ENCODE measurements at places on chromosomes 6 and 20. TPM values are rescaled to one million over a fixed set of nuclear protein-coding genes. Genes with fewer than 3 reads are reported as not detected.

- H3K36me3 ChIP-seq: peaks cover 22% of the 10 kb centered on the region
- H3K27me3 ChIP-seq: no peaks in the 10 kb centered on the region
- peaks cover 9% of the 10 kb centered on the region for H3K4me1 ChIP-seq
- H3K4me3 ChIP-seq: no peak overlapping the region
These were observed 194.4 kb downstream of the TMEM200A start for GRCh38 chr6:130560231-130560630.

DNA sequence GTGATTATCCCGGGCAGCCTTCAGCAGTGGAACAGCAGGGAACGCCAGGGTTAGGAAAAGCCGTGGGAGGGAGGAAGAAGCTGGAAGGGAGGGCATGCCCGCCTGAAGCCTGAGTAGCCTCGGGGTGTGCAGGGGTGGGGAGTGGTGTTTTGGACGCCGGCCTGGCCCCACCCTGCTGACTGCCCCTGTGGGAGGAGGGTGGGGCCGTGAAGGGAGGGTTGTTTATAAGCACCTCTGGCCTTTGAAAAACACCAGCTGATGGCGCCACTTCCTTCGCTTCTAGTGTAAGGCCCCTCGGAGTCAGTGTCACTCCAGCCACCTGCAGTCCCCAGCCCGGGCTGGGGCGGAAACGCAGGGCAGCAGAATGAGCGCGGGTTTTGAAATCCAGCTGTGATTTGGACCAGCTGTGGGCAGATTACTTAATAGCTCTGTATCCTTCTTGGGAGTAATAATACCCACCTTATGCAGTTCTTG lies 52.8 kb upstream of the BMP6 start:
- no peak overlapping the region for H3K4me3 ChIP-seq
- H3K36me3 ChIP-seq: no peaks in the 10 kb centered on the region
- no peak overlapping the region for H3K27ac ChIP-seq
- H3K4me1 ChIP-seq: no peaks in the 10 kb centered on the region
- DNase-seq: no peak
- peaks cover 6% of the 10 kb centered on the region for H3K27me3 ChIP-seq

GRCh38 chr6:107185391-107185970 lies 70.2 kb upstream of the BEND3 start:
- no peaks in the 10 kb centered on the region for H3K36me3 ChIP-seq
- H3K27ac ChIP-seq: no peak overlapping the region
- H3K27me3 ChIP-seq: no peaks in the 10 kb centered on the region
- no peak overlapping the region for H3K4me3 ChIP-seq

DNA sequence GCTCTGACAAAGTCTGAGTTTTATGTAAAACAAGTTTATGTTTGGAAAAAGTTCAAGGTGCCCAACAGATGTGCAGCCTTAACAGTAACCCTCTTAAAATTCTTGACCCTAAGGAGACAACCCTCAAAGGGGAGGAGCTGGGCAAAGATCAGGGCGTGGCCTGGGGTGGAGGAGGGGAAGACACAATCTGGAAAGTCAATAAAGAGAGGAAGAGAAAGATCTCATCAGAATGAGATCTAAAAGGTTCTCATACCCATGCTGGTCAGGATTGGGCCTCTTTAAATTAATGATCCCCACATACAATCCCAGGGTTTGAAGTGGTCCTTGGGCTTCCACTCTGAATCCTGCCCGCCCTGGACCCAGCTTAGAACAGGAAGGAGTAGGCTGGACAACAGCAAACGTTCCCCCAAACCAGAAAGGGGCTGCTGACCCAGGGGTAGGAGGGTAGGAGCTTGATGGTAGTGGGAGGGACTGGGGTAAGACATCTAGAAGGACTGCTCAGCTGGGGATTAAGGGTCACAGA lies 33.0 kb downstream of the FOXP4 start:
- no peaks in the 10 kb centered on the region for H3K27me3 ChIP-seq
- H3K4me3 ChIP-seq: no peak overlapping the region
- H3K36me3 ChIP-seq: no peaks in the 10 kb centered on the region
- DNase-seq: no peak
- no peaks in the 10 kb centered on the region for H3K4me1 ChIP-seq
- H3K27ac ChIP-seq: no peak overlapping the region

- H3K27me3 ChIP-seq: no peaks in the 10 kb centered on the region
- H3K36me3 ChIP-seq: no peaks in the 10 kb centered on the region
- no peak overlapping the region for H3K27ac ChIP-seq
- H3K4me3 ChIP-seq: no peak overlapping the region
These were observed 141.1 kb upstream of the FOXQ1 start for GRCh38 chr6:1170794-1171193.

- no peaks in the 10 kb centered on the region for H3K27me3 ChIP-seq
- peak within 1 kb of the TSS; percentile 87 for H3K4me3 ChIP-seq
- peak within 1 kb of the TSS; percentile 86 for H3K27ac ChIP-seq
These were observed at the start of gene CEP85L for GRCh38 chr6:118651282-118652050. Gene CEP85L (minus strand): TSS chr6:118651591. CDS start chr6:118651269, 322 bp downstream.

GRCh38 chr20:24488064-24488799 lies 18.8 kb downstream of the SYNDIG1 start:
- H3K36me3 ChIP-seq: no peaks in the 10 kb centered on the region
- H3K4me3 ChIP-seq: no peak overlapping the region
- H3K27ac ChIP-seq: no peak overlapping the region
- H3K27me3 ChIP-seq: no peaks in the 10 kb centered on the region

DNA sequence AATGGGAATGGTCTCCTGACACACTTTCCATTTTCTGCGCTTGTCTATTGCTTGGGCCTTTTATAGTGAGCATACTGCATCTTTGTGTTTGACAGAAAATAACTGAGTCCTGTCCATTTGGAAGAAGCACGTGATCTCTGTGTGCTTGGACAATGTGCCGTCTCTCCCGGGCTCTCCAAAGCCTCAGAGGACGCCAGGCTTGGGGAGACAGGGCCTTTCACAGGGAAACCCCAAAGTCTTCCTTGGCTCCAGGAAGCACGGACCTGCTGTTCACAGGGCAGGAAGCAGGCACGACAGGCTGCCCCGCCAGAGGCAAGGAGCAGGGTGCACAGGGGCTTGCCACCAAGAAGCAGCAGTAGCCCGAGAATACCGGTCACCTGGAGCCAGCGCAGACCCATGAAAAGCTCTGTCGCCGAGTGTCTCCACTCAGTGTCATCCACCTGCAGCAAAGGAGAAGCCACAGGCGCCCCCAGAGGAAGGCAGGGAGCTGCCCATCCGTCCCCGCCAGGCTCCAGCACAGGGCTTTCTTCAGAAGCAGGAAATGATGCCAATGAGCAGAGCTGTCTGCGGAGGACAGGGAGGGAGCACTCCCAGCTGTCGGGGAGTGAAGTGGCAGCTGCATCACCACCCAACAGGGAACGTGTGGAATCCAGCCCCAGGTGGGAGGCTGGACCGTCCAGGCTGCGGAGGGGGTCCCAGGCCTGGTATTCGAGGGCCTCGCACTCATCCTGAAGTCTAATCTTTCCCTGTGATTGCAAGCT lies 135.1 kb downstream of the AGPAT4 start:
- DNase-seq: no peak
- no peak overlapping the region for H3K27ac ChIP-seq
- H3K36me3 ChIP-seq: no peaks in the 10 kb centered on the region
- H3K4me3 ChIP-seq: no peak overlapping the region
- no peaks in the 10 kb centered on the region for H3K4me1 ChIP-seq

DNA sequence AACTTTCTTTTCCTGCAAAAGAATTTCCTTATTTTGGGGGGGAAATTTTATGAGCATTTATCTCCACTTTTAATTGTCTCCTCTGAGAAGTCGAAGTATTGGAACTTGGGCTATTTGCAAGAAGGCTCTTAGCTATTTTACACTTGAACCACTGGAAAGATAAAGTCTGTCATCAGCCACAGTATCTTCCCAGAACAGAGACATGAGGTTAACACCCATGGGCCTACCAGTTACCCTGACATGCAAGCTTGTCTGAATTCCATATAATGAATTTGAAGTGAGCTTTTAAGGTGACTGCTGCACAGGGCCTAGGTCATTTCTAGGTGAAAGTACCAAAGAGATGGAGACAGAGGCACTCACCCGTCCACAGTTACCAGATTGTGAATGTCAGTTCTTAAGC lies 193.1 kb downstream of the SIM1 start:
- H3K4me1 ChIP-seq: no peaks in the 10 kb centered on the region
- peaks cover 2% of the 10 kb centered on the region for H3K27me3 ChIP-seq
- DNase-seq: no peak
- H3K27ac ChIP-seq: no peak overlapping the region
- H3K36me3 ChIP-seq: no peaks in the 10 kb centered on the region

FLRT3 gene
- total RNA-seq: not detected

FAM83C gene
- not detected for total RNA-seq

- no peak overlapping the region for H3K27ac ChIP-seq
- no peaks in the 10 kb centered on the region for H3K36me3 ChIP-seq
- peak; percentile 45 for DNase-seq
- peaks cover 43% of the 10 kb centered on the region for H3K4me1 ChIP-seq
- H3K4me3 ChIP-seq: no peak overlapping the region
These were observed 74.1 kb upstream of the TOX2 start for GRCh38 chr20:43840382-43841070.

DNA sequence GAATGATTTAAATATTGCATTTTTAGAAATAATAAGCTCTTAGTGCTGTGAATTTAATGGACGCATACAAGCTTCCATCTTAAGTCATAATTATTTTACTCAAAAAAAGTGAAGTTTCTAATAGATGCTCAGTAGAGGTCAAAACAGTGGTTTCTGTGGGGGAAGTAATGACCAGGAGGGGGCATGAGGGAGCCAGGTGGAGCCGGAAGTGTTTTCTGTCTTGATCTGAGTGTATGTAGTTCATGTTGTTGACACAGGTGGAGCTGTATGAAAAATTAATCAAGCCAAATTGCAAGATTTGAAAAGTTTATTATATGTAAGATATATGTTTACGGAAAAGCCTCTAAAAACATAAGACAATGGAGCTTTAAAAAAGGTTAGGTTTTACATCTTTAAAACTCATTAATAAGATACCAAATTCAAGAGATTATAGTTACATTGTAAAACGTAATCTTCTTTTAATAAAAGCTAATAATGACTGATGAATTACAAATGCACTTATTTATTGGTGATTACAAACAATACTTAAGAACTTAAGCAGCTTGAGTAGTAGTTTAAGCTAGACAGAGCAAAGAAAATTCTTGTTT lies 68.0 kb downstream of the PLAGL1 start:
- no peak overlapping the region for H3K27ac ChIP-seq
- H3K36me3 ChIP-seq: no peaks in the 10 kb centered on the region
- peaks cover 6% of the 10 kb centered on the region for H3K27me3 ChIP-seq
- no peak overlapping the region for H3K4me3 ChIP-seq
- H3K4me1 ChIP-seq: peaks cover 12% of the 10 kb centered on the region

DNA sequence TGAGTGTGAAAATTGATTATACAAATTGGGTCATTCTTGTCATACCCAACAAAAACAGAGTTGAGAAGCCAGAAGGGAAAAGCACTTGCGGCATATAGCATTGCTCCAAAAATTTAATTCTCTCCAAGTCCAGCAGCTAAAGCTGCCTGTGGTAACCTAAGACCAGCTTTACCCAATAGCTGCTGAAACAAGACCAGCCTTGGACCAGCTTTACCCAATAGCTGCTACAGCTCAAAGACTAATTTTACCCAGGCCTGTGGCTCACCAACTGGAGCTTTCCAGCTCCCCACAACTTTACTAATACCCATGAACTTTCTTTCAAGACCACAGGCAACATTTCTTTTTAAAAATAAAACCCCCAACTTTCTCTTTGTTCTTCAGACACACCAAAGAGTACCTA lies 32.8 kb upstream of the ZNF133 start:
- no peak overlapping the region for H3K4me3 ChIP-seq
- H3K36me3 ChIP-seq: no peaks in the 10 kb centered on the region
- no peaks in the 10 kb centered on the region for H3K4me1 ChIP-seq
- H3K27me3 ChIP-seq: peaks cover 14% of the 10 kb centered on the region
- DNase-seq: no peak

DNA sequence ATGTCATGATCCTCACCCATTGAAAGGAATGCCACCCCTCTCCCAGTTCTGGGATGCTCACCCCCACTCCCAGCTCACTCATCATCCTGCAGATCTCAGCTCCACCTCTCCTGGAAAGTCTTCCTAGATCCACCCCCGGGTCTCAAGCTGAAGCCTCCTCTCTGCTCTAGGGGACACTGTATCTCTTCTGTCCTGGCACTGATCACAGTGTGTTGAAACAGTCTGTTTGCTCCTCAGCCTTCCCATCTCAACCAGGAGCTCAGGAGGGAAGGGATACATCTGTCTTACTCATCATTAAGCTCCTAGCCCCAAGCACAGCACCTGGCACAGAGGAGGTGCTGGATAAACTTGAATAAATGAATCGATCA lies 80.1 kb downstream of the MRPL14 start:
- peaks cover 2% of the 10 kb centered on the region for H3K27me3 ChIP-seq
- H3K4me1 ChIP-seq: peaks cover 13% of the 10 kb centered on the region
- no peak overlapping the region for H3K27ac ChIP-seq
- H3K36me3 ChIP-seq: no peaks in the 10 kb centered on the region
- H3K4me3 ChIP-seq: no peak overlapping the region

GRCh38 chr6:72857791-72858585 lies 236.1 kb downstream of the KCNQ5 start:
- no peak overlapping the region for H3K27ac ChIP-seq
- H3K36me3 ChIP-seq: peaks cover 1% of the 10 kb centered on the region
- no peaks in the 10 kb centered on the region for H3K27me3 ChIP-seq
- no peak for DNase-seq
- H3K4me3 ChIP-seq: no peak overlapping the region

- H3K4me3 ChIP-seq: no peak overlapping the region
- H3K4me1 ChIP-seq: peaks cover 8% of the 10 kb centered on the region
- DNase-seq: no peak
- H3K27me3 ChIP-seq: no peaks in the 10 kb centered on the region
- H3K27ac ChIP-seq: no peak overlapping the region
- H3K36me3 ChIP-seq: peaks cover 32% of the 10 kb centered on the region
These were observed 68.5 kb upstream of the PTGIS start for GRCh38 chr20:49636447-49636846.

DNA sequence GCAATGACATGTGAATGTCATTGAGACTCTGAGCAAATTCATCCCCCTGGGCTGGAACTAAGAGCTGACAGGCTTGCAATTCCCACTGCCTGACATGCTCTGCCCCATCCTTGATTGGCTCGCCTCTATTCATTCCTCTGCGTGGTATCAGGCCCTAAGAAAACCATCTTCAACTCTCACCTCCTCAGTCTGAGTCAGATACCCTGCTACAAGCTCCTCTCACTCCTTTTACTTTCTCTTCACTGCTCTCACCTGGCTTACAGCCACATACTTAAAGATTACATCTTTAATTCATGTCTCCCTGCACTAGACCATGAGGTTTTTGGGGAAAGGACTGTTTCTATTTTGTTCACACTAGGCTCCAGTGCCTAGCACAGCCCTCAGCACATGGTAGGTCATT lies 131.6 kb downstream of the KIF6 start:
- no peaks in the 10 kb centered on the region for H3K4me1 ChIP-seq
- no peaks in the 10 kb centered on the region for H3K36me3 ChIP-seq

- H3K4me1 ChIP-seq: no peaks in the 10 kb centered on the region
- DNase-seq: no peak
- H3K4me3 ChIP-seq: no peak overlapping the region
- H3K27me3 ChIP-seq: no peaks in the 10 kb centered on the region
- H3K36me3 ChIP-seq: no peaks in the 10 kb centered on the region
These were observed 77.7 kb downstream of the EFHC1 start for GRCh38 chr6:52497652-52498408.
